ENCODE measurements at places on chromosomes 6 and 20.

DNA sequence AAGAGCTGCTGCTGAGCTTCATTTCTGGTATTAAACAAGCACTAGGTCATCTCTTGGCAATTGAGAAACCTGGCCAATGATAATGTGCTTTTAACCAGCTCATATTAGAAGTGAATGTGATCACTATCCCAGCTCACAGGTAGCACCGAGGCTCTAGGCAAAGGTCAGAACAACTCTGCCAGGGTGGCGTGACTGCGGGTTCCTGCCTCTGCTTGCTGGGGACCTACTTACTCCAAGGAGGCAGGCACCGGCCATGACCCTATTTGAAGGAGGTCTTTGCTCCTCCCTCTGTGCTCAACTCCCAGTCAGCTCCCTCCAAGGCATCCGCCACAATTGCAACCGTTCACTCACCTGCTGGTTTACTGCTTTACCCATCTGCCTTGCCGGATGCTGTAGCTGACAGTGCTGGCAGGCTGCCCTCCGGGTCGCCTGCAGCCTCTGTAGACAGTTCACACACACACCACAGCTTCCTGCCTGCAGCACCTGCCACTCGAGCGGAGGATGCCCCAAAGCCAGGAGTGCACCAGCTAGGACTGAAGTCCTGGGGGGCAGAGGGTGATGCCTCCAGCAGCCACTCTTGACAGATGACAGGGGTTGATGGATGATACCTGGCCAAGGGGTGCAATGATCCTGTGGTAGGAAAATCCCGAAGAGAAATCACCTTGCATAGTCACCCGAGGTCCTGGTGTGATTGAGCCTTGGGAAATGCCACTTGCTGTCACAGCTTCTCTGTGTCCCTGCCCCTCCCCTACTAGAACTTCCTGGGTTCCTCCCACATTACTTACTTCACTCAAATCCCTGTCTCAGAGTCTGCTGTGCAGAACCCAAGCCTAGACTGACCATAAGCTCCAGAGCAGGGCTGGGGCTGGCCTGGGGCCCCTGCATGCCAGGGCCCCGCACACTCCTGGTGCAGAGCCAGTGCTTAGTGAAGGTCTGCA is 8.8 kb upstream of the VSX1 start:
- DNase-seq: peak; percentile 60

GRCh38 chr20:38221119-38221589 is 39.4 kb downstream of the KIAA1755 start:
- DNase-seq: peak; percentile 10

DNA sequence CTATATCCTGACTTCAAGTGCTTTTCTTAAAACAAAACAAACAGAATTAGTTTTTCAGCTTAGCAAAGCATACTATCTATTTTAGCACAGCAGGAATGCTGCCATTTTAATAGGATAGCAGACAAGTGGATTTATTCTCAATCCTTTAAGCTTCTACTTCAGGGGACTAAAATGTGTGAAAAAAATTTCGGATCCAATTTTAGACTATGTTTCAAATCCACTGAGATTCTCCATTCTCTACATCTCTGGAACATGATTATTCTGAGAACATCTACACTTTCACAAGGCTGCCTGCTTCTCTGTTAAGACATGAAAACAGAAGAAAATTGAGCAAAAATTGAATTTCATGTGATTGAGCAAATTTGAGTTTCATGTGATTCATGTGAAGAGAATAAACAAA is 1321.3 kb downstream of the HACE1 start:
- DNase-seq: no peak

GRCh38 chr20:1879369-1879768 is 15.8 kb upstream of the SIRPA start:
- no peak for DNase-seq

DNA sequence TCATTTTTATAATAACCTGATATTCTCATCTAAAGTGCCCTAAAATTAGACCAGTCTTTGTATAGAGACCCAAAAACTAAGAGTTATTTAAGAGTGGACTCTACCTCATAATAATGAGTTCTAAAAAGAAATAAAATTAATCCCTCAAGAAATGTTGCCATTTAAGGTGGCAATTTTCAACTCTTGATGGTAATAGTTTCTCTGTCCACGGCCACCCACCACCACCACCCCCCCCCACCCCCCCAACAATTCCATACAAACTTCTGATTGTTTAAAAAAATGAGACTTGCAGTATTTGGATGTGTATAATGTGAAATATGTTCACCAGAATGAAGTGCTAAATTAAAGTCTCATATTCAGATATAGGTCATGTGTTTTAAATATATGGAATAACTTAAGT is 2.4 kb downstream of the MAP7 start:
- no peak for DNase-seq

DNA sequence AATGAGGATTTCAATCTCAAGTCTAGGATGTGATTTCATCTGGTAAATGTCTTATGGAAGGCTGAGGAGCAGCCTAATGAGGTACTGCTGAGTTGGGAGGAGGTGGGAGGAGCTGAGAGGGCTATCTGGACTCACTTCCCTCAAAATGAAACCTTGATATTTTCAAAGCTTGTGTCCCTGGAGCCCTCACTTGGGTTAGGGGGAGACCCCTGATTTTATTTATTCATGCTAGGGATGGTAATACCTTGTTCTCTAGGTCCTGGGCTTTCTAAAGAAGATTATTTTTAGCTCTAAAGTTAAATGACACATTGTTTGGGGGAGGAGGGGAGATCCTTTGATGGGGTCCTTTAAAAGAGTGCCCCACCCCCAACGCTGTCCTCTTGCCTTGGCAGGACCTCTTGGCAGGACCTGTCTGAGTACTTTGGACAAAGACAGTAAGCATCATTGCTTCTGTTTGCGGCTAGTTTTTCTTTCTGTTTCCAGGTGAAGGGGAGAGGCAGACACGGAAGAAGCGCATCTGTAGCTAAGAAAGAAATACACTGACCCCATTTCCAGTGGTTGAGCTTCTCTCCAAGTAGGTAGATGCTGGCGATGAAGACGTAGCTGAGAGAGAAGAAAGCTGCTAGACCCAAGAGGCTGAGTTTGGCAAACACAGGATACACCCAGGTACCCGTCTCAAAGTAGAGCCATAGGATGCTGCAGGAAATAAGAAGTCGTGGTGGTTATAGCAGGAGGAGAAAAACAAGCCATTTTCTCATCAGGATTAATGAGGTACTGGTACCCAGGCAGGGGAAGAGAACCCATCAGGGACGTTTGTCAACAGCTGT is 55.6 kb downstream of the ADTRP start:
- DNase-seq: no peak

- DNase-seq: no peak
Observed at GRCh38 chr6:44030812-44031454, 96.3 kb downstream of the MRPL14 start.

- DNase-seq: peak; percentile 12
Observed at GRCh38 chr6:135094403-135094821, 39.8 kb upstream of the HBS1L start.

DNA sequence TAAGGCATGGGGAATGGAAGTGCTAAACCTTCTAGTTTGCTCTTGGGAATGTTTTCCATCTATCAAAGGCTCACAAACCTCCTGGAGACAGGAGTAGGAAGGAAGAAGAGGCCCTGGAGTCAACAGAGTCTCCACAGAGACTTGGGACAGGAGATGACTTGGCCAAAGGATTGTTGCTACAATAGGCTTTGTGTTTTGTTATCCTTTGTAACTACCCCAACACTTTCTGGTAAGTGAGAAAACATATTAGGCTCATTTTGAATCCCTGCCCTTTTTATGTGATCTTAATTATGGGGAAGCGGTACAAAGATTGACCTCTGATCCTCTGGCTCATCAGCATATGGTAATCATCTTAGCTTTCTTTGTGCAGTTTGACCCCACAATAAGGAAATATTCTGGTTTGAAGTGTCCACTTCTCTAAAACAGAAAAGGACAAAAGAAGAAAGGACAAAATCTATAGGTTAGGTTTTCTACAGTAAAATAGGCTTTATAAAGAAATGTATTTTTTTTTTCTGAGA is 24.1 kb upstream of the GTF3C6 start:
- DNase-seq: no peak

GRCh38 chr6:46901882-46902314 is 19.8 kb downstream of the ADGRF5 start:
- DNase-seq: no peak

Data from T-helper 22 cell (primary cell).